ENCODE measurements at places on chromosomes 11 and 22.

DNA sequence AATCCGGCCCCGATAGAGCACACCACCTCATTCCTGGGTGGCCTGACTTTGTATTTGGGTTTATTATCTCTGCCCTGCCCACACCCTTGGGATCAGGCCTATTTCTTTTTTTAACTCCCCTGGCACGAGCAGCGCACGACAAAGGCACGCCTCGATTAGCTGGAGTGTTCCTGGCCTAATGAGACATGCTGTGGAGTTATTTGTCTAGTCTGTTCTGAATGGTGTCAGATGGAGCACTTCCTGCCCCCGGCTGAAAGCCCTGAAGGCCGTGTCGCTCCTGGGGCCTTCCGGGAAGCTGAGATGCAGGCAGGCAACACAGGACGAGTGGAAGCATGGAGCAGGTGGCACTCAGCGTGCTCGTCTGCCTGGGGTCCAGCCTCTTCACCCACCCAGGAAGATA is 47.1 kb downstream of the LARGE1 start:
- peaks cover 37% of the 10 kb centered on the region for H3K4me1 ChIP-seq
- H3K4me3 ChIP-seq, result no peak overlapping the region
- DNase-seq, result no peak
- H3K27me3 ChIP-seq, result no peaks in the 10 kb centered on the region
- peak overlapping the region; percentile 75 for H3K27ac ChIP-seq

- H3K4me3 ChIP-seq, result peak overlapping the region; percentile 42
- no peak for DNase-seq
- peaks cover 23% of the 10 kb centered on the region for H3K36me3 ChIP-seq
- H3K27me3 ChIP-seq, result no peaks in the 10 kb centered on the region
- H3K4me1 ChIP-seq, result peaks cover 22% of the 10 kb centered on the region
Measured at GRCh38 chr11:14270690-14271542, 88.1 kb downstream of the RRAS2 start.

DNA sequence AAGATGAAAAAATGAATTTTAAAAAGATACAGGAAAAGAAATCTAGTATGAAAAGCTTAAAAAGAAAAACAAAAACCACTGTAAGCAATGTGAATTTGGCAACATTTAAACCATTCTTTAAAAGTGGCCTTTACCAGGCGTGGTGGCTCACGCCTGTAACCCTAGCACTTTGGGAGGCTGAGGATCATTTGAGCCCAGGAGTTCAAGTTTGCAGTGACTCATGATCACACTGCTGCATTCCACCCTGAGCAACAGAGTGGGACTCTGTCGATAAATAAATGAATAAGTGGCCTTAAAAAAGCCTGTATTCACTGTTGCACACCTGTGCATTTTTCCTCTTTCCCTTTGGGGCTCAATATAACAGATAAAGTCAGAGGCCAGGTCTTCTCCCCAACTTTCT is 69.2 kb downstream of the RAB30 start:
- H3K27ac ChIP-seq, result peak overlapping the region; percentile 85
- H3K27me3 ChIP-seq, result no peaks in the 10 kb centered on the region
- H3K4me3 ChIP-seq, result no peak overlapping the region
- peaks cover 53% of the 10 kb centered on the region for H3K4me1 ChIP-seq

DNA sequence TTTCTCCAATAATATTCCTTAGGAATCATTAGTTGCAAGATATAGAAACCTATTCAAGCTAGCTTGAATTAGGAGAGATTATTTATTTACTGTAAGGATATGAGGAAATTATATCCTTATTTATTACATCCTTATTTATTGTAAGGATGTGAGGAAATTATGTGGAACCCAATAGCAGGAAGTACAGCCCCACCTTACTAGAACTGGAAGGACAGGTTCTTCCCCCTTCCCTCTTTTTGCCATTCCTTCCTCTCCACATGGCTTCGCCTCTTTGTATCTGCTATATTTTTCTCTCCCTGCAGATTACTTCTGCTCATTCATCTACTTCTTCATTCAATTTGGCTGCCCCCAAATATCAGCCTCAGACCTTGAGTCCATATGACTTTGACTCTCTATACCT is 49.5 kb upstream of the B3GNT6 start:
- no peak overlapping the region for H3K27ac ChIP-seq
- no peak for DNase-seq

GRCh38 chr11:77094841-77095365 is 7.7 kb upstream of the OMP start:
- no peaks in the 10 kb centered on the region for H3K36me3 ChIP-seq
- H3K27ac ChIP-seq, result no peak overlapping the region
- H3K4me3 ChIP-seq, result no peak overlapping the region
- H3K27me3 ChIP-seq, result no peaks in the 10 kb centered on the region
- no peak for DNase-seq

DNA sequence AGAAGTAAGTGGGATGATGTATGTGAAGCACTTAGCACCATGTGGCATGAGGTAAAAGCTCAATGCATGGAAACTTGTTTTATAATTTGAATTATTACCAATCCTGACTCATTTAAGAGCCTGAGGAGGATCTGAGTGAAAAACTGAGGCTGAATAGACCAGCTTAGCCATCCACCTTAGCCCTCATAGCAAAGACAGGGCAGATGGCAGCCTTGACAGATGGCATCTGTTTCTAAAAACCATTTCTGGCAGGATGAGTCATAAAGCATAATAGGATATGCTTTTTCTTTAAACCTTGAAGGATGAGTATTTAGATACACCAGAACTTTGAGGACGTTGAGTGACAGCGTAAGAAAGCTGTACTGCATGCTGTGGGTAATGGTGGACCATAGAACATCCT is 61.0 kb upstream of the NAV2 start:
- no peaks in the 10 kb centered on the region for H3K4me1 ChIP-seq
- H3K27me3 ChIP-seq, result peaks cover 17% of the 10 kb centered on the region
- H3K36me3 ChIP-seq, result no peaks in the 10 kb centered on the region
- H3K4me3 ChIP-seq, result no peak overlapping the region
- DNase-seq, result no peak

DNA sequence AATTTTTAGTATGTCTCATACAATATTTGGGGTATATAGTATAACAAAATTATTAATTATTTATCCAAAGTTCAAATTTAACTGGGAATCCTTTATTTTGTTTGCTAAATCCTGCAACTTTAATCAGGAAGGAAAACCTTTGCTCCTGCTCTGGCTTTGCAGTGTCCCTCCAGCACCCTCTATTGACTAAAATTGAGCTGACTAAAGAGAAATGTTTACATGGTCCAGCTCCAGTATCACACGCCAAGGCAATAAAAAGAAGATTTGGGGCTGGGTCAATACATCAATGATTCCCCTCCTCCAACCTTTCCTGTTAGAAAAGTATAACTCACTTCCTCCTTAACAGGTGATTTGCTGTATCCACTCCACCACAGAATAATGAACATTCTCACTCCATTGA is 153.0 kb upstream of the LRRC4C start:
- no peak overlapping the region for H3K4me3 ChIP-seq
- H3K4me1 ChIP-seq, result no peaks in the 10 kb centered on the region
- no peak overlapping the region for H3K27ac ChIP-seq

- no peak for DNase-seq
- H3K27ac ChIP-seq, result no peak overlapping the region
- H3K27me3 ChIP-seq, result no peaks in the 10 kb centered on the region
Measured at GRCh38 chr11:390175-390574, 3.8 kb upstream of the PKP3 start.

DNA sequence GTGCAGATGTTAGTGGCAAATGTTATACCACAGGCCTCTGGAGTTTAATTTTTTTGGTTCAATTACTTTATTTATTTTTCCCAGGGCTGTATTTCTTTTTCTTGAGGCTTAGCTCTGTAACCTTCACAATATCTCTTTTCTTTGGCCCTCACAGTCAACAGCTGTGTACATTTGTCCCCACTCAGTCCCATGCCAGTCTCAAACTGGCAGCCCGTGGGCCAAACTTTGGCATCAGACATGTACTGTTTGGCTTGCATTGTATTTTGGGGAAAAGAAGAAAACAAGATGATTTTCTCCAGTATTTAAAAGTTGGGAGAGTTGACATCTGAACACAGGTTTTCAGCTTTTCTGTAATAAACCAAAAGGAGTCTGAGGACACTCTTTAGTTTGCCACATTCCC is 87.1 kb downstream of the PRR5L start:
- DNase-seq, result no peak
- H3K36me3 ChIP-seq, result peaks cover 4% of the 10 kb centered on the region
- peaks cover 17% of the 10 kb centered on the region for H3K4me1 ChIP-seq
- no peak overlapping the region for H3K4me3 ChIP-seq
- peaks cover 5% of the 10 kb centered on the region for H3K27me3 ChIP-seq

GRCh38 chr22:41638748-41639147 is 17.7 kb downstream of the XRCC6 start:
- DNase-seq, result no peak
- no peak overlapping the region for H3K4me3 ChIP-seq
- no peaks in the 10 kb centered on the region for H3K27me3 ChIP-seq
- H3K36me3 ChIP-seq, result peaks cover 24% of the 10 kb centered on the region
- H3K4me1 ChIP-seq, result peaks cover 5% of the 10 kb centered on the region

DNA sequence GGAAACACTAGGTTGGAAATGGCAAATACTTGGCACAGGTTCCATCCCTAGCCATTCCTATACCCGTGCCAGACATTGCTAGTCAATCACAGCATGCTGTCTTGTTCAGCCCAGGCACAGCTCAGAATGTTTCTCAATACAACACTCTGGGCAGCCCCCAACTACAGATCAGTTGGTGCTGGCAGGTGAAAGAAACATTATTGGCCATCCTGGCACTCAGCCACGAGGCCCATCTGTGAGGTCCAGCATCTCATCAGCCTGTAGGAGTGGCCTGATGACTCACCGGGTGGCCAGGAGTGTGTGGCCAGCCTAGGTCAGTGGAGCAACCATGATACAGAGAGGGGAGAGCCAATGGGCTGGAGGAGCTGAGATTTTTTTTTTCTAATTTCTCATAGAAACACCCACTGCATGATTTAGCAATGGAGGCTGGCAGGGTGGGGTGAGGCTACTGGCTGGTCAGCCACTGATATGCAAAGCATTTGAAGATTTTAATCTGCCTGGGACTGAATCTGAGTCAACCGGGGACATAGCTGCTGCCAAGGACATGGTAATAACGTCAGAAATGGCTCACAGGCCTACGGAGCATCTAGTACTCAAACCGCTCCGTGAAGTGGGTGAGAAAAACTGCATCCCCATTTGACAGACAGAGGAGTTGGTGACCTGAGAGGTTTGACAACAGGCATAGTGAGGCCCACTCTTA is 5.4 kb downstream of the MYO18B start:
- H3K27me3 ChIP-seq, result peaks cover 4% of the 10 kb centered on the region
- H3K4me1 ChIP-seq, result no peaks in the 10 kb centered on the region
- DNase-seq, result no peak
- H3K36me3 ChIP-seq, result no peaks in the 10 kb centered on the region
- no peak overlapping the region for H3K4me3 ChIP-seq
- H3K27ac ChIP-seq, result no peak overlapping the region

DNA sequence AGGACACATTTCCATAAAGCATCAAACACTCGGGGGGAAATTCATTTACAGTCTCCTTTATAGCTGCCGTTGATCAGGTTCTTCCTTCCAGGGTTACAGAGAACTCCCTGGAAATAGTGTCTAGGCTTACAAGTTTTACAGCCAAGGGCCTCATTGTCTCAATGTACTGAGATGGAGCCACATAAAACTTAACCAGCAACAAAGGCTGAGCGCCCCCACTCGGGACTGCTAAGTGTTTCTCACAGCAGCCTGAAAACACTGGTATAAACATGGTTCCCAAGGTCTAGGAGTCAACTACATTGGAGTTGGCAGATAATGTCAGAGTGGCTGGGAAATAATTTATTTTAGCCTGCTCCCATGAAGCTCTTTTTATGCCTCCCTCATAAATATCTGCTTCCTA is 686.2 kb downstream of the OPCML start:
- no peak for DNase-seq
- no peaks in the 10 kb centered on the region for H3K4me1 ChIP-seq
- no peaks in the 10 kb centered on the region for H3K36me3 ChIP-seq
- H3K27me3 ChIP-seq, result no peaks in the 10 kb centered on the region

GRCh38 chr11:6061475-6061874 is 30.9 kb upstream of the OR56A1 start:
- DNase-seq, result no peak
- H3K36me3 ChIP-seq, result no peaks in the 10 kb centered on the region
- H3K27ac ChIP-seq, result no peak overlapping the region
- H3K27me3 ChIP-seq, result peaks cover under 1% of the 10 kb centered on the region
- H3K4me3 ChIP-seq, result no peak overlapping the region

DNA sequence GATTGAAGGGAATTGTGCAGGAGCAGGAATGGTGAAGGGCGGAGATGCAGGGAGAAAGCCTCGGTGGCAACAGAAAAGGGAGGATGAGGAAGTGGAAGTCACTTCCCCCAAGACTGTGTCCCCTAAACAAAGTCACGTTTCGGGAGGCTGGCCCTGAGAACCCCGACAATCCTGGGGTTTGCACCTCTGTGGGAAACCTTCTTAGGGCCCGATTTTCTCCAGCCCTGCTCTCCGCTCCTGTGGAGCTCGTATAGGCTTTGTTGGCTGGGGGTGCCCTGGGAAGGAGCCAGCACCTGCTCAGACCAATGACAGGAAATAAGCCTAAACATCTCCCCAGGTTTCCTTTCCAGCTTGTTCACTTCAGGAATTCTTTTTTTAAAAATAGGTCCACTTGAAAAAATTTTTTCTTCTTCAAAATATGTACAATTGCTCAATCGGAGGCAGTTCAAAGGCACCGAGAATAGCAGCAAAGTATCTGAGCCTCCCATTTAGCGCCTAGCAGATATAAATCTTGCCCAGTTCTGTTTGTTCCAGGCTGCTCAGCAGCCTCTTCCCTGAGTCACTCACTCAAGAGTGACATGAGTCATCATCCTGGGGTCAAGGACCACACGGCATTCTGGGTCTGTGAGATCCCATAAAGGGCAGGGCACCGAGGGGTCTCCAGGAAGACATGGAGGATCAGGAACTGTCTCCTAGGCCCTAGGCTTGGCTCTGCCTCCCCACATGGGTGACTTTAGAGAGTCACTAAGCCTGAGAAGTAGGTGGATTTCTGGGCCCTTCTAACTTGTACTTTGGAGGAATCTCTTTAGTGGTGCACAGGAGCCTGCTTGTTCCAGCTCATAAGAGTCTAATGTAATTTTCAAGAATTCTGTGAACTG is 34.0 kb downstream of the IRAG1 start:
- peaks cover 35% of the 10 kb centered on the region for H3K4me1 ChIP-seq
- no peaks in the 10 kb centered on the region for H3K27me3 ChIP-seq
- H3K27ac ChIP-seq, result peak overlapping the region; percentile 33
- H3K4me3 ChIP-seq, result no peak overlapping the region

- peaks cover 10% of the 10 kb centered on the region for H3K36me3 ChIP-seq
- H3K4me3 ChIP-seq, result no peak overlapping the region
- no peak for DNase-seq
- peaks cover 43% of the 10 kb centered on the region for H3K4me1 ChIP-seq
- H3K27me3 ChIP-seq, result no peaks in the 10 kb centered on the region
Measured at GRCh38 chr11:73170140-73170539, 28.0 kb upstream of the FCHSD2 start.

DNA sequence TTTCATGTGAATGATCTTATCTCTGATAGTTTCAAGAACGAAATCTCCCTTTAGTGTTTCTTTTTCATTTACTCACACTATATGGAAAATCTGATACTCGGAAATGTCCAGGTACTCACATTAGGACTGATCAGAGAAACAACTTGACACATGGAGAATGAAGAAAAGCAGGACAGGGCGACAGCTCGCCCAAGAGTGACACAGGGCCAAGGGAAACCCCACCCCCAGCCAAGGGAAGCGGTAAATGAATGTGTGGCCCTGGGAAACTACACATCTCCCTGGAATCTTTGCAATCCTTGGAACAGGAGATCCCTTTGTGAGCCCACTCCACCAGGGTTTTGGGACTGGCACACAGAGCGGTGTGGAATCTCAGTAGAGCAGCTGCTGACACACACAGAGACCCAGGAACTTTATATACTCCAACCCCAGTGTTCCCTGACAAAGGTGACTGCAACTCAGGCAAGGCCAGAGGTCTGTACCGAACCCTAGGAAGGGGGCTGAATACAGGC is 303.7 kb upstream of the ARHGAP42 start:
- no peak overlapping the region for H3K27ac ChIP-seq
- no peaks in the 10 kb centered on the region for H3K27me3 ChIP-seq
- H3K36me3 ChIP-seq, result no peaks in the 10 kb centered on the region
- H3K4me3 ChIP-seq, result no peak overlapping the region
